ENCODE measurements at places on chromosomes 16 and 17.

- no peak for DNase-seq
Measured at GRCh38 chr17:34377078-34377823, 14.2 kb upstream of the CCL1 start.

DNA sequence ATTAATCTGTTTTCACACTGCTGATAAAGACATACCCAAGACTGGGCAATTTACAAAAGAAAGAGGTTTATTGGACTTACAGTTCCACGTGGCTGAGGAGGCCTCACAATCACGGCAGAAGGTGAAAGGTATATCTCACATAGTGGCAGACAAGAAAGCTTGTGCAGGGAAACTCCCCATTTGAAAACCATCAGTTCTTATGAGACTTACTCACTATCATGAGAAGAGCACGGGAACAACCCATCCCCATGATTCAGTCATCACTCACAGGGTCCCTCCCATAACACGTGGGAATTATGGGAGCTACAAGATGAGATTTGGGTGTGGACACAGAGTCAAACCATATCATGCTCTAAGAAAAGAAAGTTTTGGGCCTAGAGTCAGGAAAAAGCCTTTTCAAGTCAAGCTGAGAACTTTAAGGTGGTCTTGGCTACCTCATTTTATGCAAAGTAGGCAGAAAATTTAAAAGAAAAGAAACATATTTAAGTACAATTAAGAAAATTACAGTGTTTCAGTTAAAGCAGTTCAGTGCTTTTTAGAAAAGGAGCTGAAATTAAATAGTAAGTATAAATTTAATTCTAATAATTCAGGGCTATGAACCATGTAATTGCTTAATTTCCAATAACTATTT, 24.9 kb upstream of the CRYM start:
- no peak for DNase-seq

GRCh38 chr16:66324815-66325515, 41.5 kb upstream of the CDH5 start:
- DNase-seq = no peak

- DNase-seq = no peak
Measured at GRCh38 chr16:4944333-4945281, 7.7 kb upstream of the PPL start.
